ENCODE measurements at places on chromosomes 7 and 10.

GRCh38 chr10:86138551-86139065 is 228.0 kb downstream of the GRID1 start:
- no peak for DNase-seq

DNA sequence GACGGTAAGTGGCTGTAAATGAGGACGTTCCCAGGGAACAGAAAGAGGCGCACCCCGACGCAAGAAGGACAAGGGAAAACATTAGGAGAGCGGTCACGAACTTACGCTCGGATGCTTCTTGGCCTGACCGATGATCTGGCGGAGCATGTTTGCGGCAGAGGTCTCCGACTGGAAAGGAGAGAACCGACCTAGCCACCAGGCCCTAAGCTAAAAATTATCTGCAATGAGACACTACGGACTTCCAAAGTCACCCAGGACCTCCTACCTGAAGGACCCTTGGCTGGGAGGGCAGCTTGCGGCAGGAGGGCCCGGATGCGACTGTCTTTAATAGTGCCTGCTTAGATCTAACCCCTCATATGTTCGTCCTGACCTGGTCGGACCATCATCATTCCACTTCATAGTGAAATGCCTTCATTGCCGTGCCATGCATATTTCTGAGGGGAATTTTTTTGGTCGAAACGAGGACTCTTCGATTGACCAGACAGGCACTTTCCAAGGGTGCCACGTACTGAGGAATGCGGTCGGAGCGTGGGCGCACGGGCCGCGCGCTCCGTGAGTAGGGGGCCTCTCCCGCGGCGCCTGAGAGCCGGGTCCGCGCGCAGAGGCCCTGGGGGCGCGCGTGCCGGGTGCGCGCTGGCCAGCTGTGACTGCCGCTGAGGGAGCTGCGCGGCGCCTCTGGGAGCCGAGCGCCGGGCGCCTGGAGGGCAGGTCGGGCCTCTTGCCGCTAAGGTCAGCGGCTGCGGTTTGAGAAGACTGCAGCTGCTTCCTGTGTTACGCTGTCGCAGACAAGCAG is 33.6 kb upstream of the PHF14 start:
- DNase-seq, result peak; percentile 98

DNA sequence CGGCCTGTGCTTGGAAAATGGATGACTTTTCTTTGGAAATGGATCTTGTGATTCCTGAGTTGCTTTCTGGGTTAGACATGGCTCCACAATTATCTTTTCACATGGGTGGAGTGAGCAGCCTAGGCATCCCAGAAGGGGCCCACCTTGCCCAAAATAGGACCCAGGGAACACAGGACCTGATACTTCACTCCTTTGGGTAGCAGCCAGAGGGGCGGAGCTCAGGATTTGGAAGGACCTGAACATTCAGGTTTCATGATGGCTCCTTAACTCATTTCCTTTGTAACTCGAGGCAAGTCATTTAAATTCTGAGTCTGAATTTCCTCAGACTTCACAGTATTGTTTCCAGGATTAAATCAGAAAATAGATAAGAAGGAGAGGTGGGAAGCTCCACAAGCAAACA is 178.3 kb upstream of the ZMIZ1 start:
- no peak for DNase-seq

DNA sequence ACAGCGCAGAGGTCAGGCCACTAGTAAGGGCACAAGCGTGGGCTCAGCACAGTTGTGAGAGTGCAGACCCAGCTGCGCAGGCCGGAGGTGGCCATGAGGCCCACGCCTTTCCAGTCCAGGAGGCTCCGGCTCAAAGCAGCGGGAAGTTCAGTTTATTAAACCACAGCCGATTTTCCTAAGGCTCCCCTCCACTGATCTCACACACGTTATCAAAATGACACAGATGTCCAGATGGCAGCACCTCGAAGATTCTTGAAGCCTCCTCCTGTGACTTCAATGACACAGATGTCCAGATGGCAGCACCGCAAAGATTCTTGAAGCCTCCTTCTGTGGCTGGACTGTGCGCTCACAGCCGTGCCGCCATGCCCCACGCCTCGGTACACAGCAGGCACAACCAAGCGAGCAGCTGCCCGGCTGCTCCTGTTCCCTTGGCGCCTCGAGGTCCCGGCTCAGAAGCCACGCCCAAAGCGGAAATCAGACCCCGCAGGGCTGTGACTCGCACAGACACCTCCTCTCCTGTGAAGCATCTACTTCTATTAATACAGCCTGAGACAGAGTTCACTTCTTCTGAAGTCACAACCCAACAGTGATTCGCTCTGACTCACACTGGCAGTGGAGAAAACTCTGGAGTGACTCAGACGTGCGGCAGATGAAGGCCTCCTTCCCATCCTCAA is 122.7 kb downstream of the MAD1L1 start:
- no peak for DNase-seq

DNA sequence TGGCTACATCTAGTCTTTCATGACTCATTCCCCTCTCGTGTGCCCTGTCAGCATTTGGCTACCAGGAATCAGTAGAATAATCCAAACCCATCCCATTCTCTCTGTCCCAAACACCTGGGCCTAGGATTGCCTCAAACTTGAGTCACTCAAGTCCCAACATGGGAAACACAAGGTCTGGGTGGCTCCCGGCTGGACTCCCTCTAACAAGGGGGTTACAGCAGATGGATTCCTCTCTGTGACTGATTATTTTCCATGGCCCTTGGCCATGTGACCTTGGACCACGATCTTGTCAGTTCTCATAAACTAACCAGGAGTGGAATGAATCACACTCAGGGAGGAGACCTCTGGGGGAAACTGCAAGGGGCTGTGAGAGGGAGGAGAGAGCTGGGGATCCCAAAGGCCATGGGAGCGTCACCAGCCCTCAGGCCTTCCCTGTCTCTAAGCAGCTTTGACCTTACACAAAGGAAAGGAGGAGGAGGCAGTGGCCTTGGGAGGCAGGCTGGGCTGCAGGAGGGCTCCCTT is 533.1 kb downstream of the KCNMA1 start:
- DNase-seq, result no peak

Measured in NCI-H187 (cell line).